Psoas muscle (tissue), 8 donors: ENCODE measurements at places on chromosomes 2 and 18.

- DNase-seq = no peak
Observed at GRCh38 chr2:172709566-172710291, 25.9 kb upstream of the RAPGEF4 start.

DNA sequence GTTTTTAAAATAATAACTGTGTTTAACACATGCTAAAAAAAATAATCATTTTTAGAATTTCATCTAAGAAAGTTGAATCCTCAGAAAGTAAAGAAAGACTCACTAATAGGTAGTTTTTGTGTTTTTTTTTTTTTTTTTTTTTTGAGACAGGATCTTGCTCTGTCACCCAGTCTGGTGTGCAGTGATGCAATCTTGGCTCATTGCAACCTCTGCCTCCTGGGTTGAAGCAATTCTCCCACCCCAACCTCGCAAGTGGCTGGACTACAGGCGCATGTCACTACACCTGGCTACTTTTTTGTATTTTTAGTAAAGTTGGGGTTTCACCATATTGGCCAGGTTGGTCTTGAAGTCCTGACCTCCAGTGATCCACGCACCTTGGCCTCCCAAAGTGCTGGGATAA is 7.1 kb downstream of the CKAP2L start:
- DNase-seq = no peak

- DNase-seq = peak; percentile 72
Observed at GRCh38 chr2:222358876-222359275, 60.1 kb upstream of the PAX3 start.

DNA sequence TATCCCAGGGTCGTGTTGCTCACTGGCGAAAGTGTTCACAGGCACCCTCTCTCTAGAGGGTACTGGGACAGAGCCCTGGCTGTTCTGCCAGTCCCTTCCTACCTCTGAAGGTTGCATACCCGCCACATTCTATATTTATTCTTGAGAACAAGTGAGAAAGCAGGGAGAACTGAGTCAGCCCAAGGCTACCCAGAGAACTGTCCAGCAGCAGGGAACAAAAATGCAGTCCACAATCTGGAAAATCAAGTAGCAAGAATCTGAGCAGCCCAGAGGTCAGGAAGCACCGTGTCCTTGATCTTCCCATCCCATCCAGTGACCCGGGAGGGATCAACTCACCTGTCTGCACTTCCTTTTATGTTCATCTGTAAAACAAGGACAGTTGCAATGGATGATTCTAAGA is 164.1 kb downstream of the FBXO15 start:
- no peak for DNase-seq

DNA sequence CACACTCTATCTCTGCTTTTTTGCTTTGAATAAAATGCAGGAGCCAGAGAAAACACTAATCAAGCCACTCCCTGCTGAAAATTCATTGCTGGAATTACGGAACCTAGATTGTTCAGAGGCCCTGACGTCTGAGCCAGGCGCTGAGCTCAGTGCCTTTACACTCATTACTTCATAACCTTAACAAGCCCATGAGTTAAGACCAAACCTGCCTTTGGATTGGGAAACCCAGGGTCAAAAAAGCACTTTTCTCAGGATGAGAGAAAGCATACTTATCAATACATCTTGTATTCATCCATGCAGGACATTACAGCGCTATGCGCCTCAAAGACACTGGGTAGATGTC is 762 bp downstream of the INO80C start:
- no peak for DNase-seq

GRCh38 chr18:59446012-59446411 is 86.9 kb upstream of the LMAN1 start:
- DNase-seq = no peak

- no peak for DNase-seq
Observed at GRCh38 chr2:96329456-96329855, 4.3 kb downstream of the ITPRIPL1 start.

DNA sequence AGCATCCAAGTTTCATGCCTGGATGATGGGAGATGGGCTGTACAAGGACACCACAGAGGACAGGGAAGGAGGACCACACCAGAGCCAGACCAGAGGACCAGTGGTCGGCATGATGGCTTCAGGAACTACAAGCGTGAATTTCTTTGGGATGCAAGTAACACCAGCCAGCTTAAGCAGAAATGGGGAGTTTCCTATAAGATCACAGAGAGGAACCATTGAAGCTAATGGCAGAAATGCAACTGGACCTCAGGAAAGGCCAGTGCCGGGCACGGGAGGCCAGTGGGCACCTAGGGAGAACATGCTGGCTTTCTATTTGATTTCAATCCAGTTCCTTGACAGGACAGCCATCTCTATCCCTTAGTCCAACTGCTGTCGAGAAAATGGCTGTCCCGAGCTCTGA is 145.4 kb downstream of the SH3BP4 start:
- no peak for DNase-seq

GRCh38 chr18:23137097-23137635 is 1.9 kb downstream of the CABLES1 start:
- no peak for DNase-seq

GRCh38 chr2:205680067-205680466 is 2.2 kb upstream of the NRP2 start:
- no peak for DNase-seq

DNA sequence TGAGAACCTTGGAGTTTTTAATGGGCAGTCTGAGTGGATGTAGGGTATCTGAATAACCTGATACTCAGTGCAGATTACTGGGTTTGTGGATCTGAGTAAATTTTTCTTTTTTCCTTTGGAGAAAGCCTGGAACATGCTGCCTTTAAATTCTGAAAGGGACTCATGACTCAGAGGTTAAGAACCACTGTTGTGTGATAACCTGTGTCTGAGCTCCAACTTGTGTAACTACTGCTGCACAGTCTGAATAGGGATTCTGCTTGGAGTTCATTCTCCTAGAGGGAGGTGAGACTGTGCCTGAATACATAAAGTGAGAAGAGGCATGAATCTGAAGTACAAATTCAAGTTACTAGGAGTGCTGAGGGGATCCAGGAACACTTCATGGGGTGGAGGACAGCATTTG is 36.2 kb downstream of the KDM3A start:
- DNase-seq = no peak

GRCh38 chr2:240434728-240435456 is 571 bp upstream of the GPC1 start:
- peak; percentile 97 for DNase-seq

GRCh38 chr18:64017870-64018269 is 48.0 kb downstream of the SERPINB8 start:
- DNase-seq = no peak

DNA sequence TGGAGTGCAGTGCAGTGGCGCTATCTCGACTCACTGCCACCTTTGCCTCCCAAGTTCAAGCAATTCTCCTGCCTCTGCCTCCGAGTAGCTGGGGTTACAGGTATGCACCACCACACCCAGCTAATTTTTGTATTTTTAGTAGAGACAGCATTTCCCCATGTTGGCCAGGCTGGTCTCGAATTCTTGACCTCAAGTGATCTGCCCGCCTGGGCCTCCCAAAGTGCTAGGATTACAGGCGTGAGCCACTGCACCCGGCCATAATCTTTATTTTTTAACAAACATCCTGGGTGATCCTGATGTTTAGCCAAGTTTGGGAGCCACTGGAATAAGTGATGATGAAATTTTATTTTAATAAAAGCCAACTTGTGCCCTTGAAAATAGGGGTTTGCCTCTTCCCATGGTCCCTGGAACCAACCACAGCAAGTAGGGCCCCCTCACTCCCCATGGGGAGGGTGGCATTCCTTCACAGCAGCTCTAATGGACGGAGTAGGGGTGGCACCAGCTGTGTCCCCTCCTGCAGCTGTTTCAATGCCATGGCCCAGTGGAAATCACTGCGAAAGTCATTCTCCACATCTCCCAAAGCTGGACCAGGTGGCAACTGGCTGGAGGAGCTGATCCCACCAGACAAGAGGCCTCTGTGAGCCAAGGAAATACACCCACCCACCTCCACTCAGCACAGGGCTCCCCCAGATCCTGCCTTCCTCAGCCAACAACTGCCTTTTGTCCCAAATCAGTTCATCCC is 194.8 kb downstream of the ZFP36L2 start:
- no peak for DNase-seq

DNA sequence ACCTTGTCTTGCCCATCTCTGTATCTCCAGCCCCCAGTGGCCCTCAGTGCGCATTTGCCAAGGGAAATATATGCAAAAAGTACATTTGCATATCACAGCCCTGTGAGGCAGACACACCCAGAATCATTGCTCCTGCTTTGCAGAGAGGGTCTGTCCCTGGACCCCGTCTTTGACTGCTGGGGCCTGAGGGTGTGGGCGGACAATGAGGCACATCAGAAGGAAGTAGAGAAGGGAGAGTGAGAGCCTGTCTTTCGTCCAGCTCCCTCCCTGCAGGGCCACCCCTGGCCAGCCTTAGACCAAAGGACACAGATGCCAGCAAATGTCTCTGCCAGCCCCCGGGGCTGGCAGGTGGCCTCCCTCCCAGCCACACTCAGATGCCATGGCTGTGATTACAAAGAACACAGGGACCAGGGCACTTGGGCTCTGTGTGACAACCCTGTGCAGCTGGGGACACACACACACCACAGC is 516.2 kb upstream of the MYT1L start:
- peak; percentile 34 for DNase-seq

- no peak for DNase-seq
Observed at GRCh38 chr2:64581018-64581417, 56.9 kb downstream of the AFTPH start.

DNA sequence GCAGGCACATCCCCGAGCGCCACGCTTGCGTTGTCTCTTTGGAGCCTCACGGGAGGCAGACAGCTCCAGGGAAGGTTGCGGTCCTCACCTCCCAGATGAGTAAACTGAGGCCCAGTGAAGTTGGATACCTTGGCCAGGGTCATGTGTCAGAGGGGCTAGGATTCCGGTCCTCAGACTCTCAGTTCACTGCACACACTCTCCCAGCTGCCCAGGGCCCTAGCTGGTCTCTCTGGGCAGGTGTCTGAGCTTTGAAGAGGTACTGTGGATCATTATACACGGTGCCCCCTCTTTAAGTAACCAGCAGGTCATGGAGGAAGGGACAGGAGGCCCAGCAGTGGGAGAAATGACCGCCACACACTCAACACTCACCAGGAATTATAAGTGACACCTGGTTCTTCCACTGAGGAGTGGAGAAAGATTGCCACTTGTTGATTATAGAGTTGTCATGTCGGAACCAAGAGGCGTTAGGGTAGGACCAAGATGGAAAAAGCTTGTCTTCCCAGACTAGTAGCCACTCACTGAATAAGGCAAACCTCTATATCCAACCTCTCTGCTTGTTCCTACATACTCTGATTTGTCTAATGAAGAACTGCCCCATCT is 588 bp downstream of the TMEM214 start:
- DNase-seq = peak; percentile 33

GRCh38 chr2:12064153-12064552 is 317.7 kb downstream of the LPIN1 start:
- DNase-seq = no peak

DNA sequence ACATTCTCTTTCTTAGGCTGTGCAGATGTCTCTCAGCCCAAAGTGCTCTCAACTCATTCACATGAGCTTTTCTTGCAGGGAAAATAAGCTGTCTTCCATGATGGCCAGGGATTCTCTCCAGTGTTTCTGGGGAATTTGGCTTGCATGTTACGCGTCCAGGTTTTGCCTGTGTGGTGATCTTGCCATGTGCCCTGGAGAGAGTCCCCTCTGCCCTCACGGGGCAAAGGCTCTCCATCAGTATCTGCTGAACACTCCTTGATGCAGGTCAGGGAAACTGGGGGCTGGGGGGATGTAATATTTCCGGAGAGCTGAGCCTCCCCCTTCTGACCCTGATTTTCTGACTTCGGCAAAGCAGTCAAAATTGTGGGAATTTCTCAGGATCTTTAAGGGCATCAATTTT is 87.6 kb downstream of the ACKR3 start:
- DNase-seq = no peak

DNA sequence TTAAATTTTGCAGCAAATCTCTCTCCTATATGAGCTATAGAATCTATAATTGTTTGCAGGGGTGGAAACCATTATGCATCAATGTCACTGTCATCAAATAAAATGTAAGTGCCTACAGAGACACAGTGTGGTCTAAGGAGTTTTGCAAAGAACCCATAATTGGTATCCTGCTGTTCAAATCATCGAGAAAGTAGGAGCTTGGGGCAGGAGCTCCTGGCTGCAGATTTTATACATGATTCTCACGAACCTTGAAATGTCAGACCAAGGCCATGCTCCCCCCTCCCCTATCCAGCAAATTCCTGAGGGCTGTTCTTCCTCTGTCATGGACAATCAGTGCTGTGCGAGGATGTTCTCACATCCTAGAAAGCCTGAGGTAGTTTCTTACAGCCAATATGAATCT is 119.5 kb upstream of the CYRIA start:
- no peak for DNase-seq

GRCh38 chr2:219688560-219689445 is 61.4 kb downstream of the SLC4A3 start:
- no peak for DNase-seq

GRCh38 chr2:113886479-113887008 is 3.3 kb upstream of the ACTR3 start:
- DNase-seq = peak; percentile 32

GRCh38 chr2:152189622-152190495 is 14.3 kb upstream of the STAM2 start:
- DNase-seq = no peak

GRCh38 chr2:134466141-134466540 is 212.3 kb downstream of the MGAT5 start:
- DNase-seq = no peak

DNA sequence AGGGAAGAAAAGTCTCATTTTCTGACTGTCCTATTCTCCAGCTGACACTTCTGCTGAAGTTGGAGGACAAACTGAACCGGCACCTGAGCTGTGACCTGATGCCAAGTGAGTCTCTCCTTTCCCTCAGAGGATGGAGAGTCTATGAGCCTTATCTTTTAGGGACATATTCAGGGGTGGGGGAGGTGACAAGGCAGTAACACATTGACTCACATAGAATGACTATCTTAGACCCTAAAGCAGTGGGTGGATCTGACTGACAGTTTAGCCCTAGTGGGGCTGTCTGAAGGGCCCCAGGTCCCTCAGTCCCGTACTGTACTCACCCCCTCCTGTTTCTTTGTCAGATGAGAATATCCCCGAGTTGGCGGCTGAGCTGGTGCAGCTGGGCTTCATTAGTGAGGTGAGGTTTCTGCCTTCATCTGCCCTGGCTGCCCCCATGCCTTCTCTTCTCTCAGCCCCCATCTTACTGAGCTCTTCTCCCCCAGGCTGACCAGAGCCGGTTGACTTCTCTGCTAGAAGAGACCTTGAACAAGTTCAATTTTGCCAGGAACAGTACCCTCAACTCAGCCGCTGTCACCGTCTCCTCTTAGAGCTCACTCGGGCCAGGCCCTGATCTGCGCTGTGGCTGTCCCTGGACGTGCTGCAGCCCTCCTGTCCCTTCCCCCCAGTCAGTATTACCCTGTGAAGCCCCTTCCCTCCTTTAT is 805 bp upstream of the KRTCAP3 start:
- no peak for DNase-seq

DNA sequence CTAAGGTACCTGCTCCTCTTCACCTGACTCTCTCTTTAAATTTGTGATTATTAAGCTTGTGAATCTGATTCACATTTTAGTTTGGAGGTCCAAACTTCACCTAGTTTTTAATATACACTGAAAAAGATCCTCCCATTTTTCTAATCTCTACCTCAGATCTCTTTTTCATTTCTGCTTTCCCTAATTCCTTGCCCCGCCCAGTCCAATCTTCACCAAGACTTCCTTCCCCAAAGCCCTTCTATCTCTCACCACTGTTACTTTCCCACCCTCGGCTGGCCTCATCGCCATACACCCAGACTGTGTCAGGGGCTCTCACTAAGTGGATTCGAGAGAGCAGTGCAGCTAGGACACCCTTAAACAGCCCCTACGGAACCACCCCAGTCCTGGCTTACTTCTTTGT is 40.0 kb downstream of the LBH start:
- no peak for DNase-seq
